ENCODE measurements at places on chromosomes 7 and 10.

- no peak for DNase-seq
Observed at GRCh38 chr10:95782318-95782717, 26.4 kb downstream of the ENTPD1 start.

GRCh38 chr7:37048674-37049073 lies 324.4 kb upstream of the AOAH start:
- peak; percentile 14 for DNase-seq

DNA sequence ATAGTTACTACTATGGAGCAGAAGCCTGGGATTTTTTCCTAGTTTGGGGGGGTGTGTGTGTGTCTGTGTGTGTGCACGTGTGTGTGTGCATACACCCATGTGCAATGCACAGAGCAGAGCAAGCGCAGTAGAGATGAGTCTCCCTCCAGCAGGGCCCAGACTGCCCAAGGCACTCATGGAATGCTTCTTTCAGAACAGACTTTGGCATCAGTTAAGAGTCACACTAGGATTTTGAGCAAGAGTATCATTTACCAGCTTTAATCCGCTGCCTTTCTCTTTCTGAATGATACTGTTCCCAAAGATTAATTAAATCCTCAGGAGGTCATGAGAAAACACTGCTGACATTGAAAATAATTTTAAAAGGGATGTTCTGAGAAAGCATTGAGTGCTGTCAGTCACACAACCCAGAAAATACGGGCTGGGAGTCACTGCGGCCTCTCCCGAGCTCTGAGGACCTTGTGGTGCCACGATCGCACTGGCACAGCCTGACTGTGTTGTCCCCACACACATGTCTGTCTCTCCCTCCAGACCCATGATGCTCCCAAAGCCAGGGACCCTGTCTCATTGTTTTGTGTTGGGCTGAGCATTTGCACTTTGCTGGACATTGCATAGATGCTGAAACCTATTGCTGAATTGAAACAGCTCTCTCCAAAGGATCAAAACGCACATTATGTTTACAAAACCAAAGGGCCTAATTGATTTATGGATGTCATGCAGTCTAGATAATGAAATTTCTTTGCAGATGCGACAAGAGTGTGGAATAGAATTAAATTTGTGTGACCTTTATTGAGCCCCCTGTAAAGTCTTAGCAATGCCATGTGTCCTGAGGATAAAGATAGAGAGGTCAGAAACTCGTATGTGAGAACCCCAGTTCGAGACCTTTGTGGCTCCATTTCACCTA lies 54.7 kb upstream of the FIGNL1 start:
- DNase-seq = no peak

DNA sequence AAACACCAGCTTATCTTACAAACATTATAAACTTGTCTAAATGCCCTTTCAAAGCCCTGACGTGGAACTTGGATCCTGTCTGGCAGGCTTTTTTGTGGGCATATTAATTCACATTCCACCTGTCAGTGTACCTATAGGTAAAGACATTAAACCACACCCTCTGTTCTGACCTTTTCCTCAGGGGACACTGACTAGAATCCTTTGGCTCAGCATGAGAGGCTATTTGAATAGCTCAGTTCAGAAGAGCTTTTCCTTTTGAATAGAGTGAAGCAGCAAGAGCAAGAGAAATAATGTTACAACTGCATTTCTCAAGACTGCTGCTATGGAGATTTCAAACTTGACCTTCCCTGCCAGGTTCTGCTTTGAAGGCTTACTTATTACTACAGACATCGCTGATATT lies 76.9 kb downstream of the CYP51A1 start:
- DNase-seq = peak; percentile 72

DNA sequence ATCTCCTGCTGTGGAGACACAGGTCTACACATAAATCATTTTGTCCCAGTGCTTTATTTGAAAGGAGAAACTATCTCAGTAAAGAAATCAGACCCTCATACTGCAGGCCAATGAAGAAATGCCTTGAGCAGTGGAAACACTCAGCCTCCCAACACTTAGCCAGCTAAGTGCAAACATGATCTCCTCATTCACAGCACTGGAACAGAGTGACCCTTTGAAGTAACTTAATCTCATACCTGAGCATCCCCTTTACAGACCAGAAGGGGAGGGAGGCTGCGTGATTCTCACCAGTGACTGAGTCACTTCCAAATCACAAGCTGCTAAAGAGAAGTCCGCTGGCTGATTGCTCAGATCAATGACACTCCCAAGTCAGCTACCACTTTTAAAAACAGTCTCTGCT lies 4.5 kb downstream of the CHST15 start:
- no peak for DNase-seq

DNA sequence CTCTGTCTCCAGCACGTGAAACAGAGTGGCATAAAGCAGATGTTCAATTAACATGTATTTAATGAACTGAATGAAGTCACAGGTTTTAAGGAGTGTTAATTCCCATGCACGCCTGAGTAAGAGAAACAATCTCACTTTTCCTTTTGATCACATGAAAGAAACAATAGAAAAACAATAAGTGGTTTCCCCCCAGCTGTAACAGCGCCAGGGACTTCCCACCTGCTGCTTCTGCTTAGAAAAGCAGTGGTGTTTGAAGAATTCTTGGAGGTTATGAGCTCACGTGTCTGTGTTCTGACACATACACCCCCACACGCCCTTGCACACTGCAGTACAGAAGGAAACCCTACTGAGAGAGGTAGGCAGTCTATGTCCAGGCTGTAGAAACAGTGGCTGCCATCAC lies 51.3 kb upstream of the FRMD4A start:
- DNase-seq = no peak

- DNase-seq = no peak
Observed at GRCh38 chr7:64947252-64948000, 43.4 kb downstream of the ZNF117 start.

DNA sequence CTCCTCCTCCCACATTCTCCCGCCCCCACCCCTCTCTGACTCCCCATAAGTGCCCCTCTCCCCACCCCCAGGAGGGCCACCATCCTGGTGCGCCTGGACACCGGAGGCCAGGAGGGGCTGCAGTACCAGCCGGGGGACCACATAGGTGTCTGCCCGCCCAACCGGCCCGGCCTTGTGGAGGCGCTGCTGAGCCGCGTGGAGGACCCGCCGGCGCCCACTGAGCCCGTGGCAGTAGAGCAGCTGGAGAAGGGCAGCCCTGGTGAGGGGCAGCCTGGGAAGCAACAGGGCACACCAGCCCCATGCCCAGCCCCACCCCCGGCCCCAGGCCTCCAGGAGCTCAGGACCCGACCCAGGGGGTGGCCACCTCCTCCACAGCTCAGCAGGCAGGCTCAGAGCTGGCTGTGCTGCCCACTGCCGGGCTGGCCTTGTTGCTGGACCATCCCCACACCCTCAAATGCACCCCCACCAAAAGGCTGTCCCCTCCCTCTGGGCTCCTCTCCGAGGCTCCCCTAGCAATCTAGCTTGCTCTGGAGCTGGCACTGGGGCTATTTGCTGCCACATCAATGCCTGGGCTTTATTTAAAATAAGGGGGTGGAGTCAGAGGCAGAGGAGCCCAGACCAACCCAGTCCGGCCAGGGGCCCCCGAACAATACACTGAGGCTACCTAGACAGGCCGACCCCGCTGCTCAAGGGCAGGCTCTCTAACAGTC lies 14.8 kb downstream of the ATG9B start:
- DNase-seq = no peak

DNA sequence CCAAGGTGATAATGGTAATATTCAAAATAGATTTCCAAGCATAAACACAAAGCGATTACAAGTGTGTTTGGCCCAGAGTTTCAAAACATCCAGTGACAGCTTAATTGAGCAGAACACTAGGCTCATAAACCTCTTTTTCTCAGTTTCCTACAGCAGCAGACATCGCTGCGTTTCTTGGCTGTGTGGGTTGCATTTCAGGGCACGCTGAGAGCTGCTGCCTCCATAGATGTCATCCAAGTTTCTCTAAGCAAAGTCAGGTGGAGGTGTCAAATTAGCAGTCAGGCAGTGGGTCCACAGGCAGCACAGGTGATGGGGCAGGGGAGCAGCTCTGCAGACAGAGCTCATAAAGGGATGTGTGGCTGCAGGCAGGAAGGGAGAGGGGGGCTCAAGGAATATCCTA lies 50.5 kb upstream of the COL13A1 start:
- DNase-seq = no peak

DNA sequence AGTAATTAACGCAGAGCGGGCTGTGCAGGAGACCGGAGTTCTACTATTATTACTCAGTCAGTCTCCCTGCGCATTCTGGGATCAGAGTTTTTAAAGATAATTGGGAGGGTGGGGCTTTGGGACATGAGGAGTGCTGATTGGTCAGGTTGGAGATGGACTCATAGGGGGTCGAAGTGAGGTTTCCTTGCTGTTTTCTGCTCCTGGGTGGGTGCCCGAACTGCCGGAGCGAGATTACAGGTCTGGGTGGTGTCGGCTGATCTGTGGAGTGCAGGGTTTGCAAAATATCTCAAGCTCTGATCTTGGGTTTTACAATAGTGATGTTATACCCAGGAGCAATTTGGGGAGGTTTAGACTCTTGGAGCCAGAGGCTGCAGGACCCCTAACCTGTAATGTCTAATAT lies 3.9 kb upstream of the LRRC27 start:
- no peak for DNase-seq

- no peak for DNase-seq
Observed at GRCh38 chr7:73971704-73972341, 56.1 kb upstream of the ELN start.

- DNase-seq = peak; percentile 17
Observed at GRCh38 chr7:131194070-131194865, 133.4 kb upstream of the MKLN1 start.

GRCh38 chr7:144137501-144137900 lies 14.5 kb downstream of the OR2A14 start:
- no peak for DNase-seq

- no peak for DNase-seq
Observed at GRCh38 chr7:231030-231857, 38.9 kb downstream of the FAM20C start.

Measured in DMS153 (cell line).